ENCODE measurements at places on chromosomes 7 and 10.
A peak's percentile ranks its signal among the peaks of the same experiment; 100 is the strongest.

- DNase-seq, result no peak
Measured at GRCh38 chr7:44802418-44803025, 6.0 kb downstream of the PPIA start.

DNA sequence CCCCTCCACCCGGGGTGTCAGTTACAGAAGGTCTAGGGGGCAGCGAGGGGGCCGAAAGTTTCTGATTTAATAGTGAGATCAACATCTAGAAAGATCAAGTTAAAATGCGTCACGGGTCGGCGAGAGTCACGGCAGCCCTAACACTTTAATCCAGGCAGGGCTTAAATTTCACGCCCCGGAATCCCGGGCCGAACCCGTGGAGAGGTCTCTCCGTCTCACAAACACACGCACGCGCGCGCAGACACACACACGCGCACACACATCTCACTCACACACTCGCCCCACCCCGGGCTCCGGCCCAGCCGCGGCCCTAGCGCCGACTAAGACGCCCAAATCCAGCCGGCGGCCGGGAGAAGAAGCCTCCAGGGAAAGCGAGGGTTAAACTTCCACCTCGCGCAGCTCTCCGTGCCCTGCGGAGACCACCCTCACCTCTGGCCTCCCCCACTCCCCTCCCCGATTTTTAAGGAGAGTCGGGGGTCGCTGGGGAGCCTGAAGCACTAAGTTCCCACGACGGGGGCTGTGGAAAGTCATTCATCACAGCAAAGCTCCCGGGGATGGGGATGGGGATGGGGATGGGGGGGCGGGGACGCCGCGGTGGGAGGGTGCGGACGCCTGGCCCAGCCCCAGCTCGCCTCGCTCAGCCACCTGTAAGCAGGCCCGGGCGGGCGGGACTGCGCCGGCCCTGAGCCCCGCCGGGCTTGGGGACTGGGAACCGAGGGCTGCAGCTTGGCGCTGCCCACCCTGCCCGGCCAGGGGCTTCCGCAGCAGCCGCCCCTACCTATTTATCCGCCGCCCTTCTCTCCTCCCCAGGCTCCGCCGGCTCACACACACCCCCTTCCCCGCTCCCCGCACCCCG is 1.6 kb downstream of the PDGFA start:
- peak; percentile 67 for DNase-seq

DNA sequence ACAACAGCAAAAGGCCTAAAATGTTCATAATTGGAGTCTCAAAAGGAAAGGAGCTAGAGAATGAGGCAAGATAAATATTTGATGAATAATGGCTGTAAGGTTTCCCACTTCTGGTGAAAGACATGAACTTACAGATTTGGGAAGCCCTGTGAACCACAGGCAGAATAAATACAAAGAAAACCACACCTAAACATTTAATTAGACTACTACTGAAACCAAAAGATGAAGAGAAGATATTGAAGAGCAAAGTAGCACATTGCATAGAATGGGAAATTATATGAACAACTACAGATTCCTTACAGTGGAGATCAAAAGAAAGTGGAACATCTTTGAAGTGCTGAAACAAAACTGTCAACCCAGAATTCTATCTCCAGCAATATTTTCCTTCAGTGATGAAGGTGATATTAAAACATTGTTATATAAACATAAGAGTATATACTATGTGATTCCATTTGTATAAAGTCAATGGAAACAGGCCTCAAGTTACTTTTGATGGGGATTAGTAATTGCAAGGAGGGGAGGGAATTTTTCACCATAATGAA is 191.3 kb upstream of the KAT6B start:
- no peak for DNase-seq

- DNase-seq, result no peak
Measured at GRCh38 chr7:108296911-108297310, 159.3 kb downstream of the NRCAM start.

DNA sequence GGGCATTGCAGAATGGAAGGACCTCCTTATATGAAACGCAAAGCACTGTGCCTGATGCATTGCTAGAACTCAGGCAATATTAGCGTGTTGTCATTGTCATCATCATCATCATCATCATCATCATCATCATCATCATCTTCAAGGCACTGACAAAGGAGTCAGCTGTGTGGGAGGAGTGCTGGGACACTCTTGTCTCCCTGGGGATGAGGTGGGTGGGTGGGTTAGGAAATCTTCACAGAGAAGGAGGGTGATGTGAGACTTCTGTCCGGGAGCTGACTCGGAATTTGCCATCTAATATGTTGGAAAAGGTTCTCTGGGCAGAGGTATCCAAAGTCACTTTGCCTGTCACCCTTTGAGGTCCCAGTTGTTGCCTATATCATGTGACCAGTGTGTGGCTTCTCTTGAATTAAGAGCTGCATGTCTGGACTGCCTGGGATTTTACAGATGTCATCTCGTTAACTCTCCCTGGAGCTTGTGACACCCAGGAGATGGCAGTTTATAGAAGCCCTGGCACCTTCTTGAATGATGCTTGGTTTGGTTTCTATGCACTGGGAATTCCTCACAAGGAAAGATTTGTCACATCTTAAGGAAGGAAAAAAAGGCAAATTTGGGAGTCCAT is 7.1 kb downstream of the HTRA1 start:
- no peak for DNase-seq

GRCh38 chr7:95476072-95476847 is 9.5 kb upstream of the ASB4 start:
- DNase-seq, result peak; percentile 42

GRCh38 chr10:17216217-17216900 is 11.7 kb upstream of the VIM start:
- peak; percentile 99 for DNase-seq

All from astrocyte of the spinal cord (primary cell).